ENCODE measurements at places on chromosomes 7 and 10.
A peak's percentile ranks its signal among the peaks of the same experiment; 100 is the strongest.

DNA sequence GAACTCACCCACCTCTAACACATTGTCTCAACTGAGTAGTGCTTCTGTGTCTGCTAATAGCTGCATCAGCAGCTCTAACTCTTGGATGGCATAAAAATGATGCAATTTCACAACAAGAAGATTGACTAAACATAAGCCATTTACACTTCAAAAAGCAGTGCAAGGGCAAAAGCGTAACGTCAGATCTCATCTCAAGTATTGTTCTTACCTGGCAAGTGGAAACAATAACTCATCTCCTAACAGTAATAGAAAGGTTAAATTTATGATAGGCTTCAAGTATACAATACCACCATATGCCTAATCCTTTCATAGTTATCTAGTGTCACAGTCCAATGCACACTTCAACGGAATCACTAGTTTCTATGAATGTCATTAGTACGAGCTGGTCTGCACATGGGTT lies 14.8 kb downstream of the TPK1 start:
- DNase-seq, result no peak

DNA sequence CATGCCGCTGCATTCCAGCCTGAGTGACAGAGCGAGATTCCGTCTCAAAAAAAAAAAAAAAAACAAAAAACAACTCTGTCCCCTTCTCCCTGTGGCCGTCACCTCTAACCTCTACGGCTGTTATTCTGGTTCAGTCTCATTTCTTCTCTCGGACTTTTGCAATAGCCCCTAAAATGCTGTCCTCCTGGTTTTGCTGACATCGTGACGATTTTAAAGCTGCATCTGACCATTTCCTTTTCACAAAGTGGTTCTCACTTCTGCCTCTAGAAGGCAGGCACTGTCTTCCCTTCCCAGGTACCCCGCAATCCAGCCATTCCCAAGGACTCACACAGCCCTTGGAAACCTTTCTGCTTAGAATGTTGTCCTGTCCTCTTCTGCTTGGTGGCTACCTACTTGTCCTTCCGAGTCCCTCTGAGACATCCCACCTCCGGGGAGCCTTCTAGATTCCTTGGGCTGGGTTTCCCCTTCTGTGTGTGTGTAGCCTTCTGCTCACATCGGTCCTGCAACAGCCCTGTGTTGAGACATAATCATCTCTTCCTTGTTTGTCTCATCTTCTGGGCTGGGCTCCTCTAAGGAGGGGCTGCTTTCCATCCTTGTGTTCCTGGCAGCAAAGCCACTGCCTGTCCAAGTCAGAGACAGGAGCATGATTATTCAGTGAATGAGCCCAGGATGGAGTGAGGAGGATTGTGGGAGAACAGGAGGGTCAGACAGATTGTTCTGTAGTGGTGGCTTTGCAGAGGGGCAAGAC lies 83.1 kb downstream of the GRK5 start:
- no peak for DNase-seq

- no peak for DNase-seq
These were observed 7.2 kb downstream of the TMEM120A start for GRCh38 chr7:75987026-75987804.

DNA sequence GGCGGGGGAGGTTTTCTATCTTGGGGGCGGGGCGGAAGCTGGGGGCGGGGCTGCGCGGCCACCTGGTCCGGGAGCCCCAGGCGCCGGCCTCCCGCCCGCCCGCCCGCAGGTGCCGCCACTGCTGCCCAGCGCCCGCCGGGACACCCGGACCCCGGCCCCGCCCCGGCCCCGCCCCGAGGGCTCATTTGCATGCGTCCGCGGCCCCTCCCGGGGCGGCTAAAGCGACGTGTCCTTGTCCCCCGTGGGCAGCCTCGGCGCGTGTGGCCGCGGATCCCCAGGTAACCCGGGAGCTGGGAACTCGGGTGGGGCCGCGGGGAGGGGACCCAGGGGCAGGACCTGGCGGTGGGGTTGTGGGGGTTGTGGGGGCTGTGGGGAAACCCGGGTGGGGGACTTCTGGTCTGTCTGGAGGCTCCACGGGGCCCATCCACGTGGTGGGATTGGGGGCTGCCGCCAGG lies at the start of gene BHLHA15:
Gene BHLHA15 (plus strand): TSS at position 219 of the 455 bp plus-strand sequence. CDS start 871 bp downstream, outside the sequence.
- DNase-seq, result no peak

GRCh38 chr7:128210036-128210347 lies 31.1 kb upstream of the LEP start:
- DNase-seq, result no peak

GRCh38 chr10:124145109-124145870 lies 51.9 kb upstream of the CHST15 start:
- no peak for DNase-seq

GRCh38 chr7:88105231-88105630 lies 114.6 kb downstream of the SRI start:
- DNase-seq, result no peak

GRCh38 chr7:48259463-48260280 lies 88.4 kb downstream of the ABCA13 start:
- no peak for DNase-seq

- DNase-seq, result no peak
These were observed 44.5 kb downstream of the LRRC18 start for GRCh38 chr10:48894911-48895802.

- DNase-seq, result no peak
These were observed 95.7 kb downstream of the GNAI1 start for GRCh38 chr7:80230327-80230726.

- DNase-seq, result no peak
These were observed 622.5 kb downstream of the TYW1 start for GRCh38 chr7:67619175-67619574.

DNA sequence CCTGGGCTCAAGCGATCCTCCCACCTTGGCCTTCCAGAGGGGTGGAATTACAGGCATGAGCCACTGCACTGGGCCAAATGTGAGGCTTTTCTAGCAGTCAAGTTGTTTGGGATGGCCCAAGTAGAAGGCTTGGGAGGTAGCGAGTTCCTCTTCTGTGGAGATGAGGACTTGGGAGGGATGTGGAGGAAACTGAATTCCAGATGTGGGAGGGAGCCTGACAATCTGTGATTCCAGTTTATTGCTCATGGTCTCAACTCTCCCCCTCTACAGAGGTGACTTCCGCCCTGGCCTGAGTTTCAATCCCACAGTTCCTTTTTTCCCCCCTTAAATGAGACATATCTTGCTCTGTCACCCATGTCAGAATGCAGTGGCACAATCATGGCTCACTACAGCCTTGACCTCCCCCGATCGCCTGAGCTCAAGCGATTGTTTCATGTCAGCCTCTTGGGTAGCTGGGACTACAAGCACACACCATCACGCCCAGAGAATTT lies 3.4 kb downstream of the STYXL1 start:
- DNase-seq, result no peak

DNA sequence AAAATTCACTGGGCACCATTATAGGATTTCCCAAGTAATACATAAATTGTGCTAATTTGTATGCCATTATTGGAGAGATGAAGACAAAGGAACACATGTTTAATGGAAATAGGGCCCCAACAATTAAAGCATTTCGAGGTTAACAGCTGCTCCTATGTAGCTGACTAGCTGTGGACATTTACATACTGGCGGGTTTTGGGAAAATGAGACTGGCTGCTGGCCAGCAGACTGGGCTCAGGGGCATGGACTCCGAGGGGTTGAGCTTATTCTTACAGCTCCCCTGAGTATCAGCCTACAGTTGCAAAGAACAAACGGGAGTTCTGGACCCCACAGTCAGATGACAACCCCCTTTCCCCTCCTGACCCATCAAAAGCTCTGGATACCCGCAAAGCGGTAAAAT lies 91.9 kb upstream of the MYO3A start:
- no peak for DNase-seq

DNA sequence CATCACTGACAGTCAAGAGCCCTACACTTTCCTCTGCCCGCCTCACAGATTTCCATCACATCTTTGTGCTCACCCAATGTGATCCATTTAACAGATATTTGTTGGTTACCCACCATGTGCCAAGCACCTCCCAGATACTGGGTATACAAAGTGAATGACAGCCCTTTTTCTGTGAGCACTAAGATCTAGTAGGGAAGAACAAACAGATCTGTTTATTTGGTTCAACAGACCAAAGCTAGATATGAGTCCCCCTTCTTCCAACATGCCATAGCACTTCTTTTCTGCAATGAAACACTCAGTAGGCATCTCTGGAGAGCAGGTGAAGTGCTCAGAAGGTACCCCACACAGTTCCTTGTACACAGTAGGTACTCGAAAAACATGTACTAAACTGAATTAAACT lies 101.4 kb downstream of the HIPK2 start:
- no peak for DNase-seq

DNA sequence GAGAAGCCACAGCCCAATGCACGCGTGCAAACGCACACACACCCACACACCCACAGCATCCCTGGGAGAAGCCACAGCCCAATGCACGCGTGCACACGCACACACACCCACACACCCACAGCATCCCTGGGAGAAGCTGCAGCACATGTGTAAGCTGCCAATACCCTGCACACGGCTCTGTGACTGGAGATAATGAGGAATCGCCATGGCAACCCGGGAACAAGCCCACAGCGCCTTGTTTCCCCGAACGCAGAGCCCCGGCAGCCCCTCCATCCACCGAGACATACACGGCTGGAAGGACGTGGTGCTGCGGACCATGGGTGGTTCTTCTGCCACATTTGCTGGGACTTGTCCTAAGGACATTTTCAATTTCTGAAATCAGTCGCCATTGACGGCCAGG lies 221.3 kb downstream of the PTPRN2 start:
- DNase-seq, result peak; percentile 11

DNA sequence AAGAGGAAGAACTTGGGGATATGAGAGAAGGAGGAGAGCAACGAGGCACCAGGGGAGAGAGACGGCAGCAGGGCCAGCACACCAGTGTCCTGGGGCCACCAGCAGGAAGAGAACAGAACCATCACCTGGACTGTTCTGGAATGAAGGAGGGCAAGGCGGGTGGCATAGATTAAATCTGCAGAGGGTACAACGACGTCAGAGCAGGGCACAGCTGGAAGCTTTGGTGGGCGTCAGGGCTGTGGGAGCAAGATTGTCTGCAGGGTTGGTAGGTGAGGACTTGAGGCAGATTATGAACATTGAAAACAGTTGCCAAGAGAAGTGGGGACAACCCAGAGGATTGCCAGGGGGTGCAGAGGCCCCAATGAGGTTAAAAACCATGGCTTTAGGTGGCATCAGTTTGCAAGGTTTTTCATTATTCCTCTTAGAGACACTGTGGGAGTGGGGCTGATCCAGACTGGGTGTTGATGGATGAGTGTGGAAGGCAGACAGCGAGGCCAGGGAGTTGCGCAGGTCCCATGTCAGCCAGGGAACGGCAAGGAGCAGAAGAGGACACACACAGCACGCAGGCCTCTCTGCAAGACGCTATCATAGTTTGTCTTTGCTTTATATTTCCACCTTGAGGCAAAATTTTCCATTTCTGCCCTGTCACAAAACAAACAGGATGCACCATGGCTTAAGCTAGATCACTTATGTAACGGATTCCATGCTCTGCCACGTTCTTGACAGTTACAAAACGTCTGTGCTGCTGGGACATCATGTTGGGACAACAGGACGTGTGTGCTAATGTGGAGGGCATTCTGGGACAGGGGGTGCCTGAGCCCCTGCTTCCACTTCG lies 52.5 kb upstream of the LEP start:
- no peak for DNase-seq

DNA sequence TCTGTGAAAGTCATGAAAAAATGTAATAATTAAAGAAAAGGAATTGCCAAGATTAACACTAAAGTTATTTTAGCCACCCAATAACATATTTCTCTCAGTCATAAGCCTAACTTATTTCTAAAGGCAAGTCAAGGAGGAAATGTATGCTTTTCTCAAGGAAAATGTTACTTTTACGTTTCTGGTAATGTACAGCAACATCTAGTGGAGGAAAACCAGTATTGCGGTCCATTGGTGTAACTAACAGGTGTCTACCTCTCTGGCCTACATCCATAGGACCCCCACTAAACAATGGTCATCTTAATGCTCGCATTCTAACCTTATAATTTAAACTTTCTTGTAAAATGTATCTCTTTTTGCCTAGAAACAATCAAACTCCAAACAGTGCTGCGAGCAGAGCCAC lies 437.5 kb downstream of the KIF20B start:
- DNase-seq, result no peak
